Sigmoid colon (tissue), 7 donors: ENCODE measurements at places on chromosomes 4 and X. TPM values are rescaled to one million over a fixed set of nuclear protein-coding genes. Genes with fewer than 3 reads are reported as not detected.

Gene SPANXN3
- not detected for polyA plus RNA-seq

Gene GABRA4
- polyA plus RNA-seq = 0.09 TPM

Gene FMR1NB
- polyA plus RNA-seq = not detected

Gene OTC
- polyA plus RNA-seq = 3.0 TPM

Gene STS
- polyA plus RNA-seq = 2.8 TPM

Gene MAGEA2
- polyA plus RNA-seq = not detected

Gene FAAH2
- polyA plus RNA-seq = 3.6 TPM

Gene SSX1
- polyA plus RNA-seq = not detected

Gene ENAM
- not detected for polyA plus RNA-seq

Gene PUDP
- 24.5 TPM for polyA plus RNA-seq

DNA sequence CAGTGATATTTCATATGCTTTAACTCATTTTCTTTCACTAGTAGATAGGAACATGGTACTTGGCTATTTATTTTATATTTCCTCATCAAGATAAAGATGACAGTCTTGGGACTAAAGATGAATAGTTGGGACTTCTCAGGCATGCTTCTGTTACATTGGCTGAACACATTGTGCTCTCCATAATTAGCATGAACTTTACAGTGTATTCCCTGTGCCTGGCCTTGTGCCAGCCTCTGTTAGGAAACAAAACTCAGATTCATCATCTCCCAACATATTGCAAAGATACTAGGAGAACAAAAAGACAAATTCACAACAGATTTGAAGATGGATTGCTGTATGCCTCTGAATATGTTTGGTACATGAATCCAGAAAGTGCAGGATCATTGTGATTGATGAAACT, 26.4 kb downstream of the GRIA2 start:
- H3K4me3 ChIP-seq = no peak overlapping the region
- H3K27ac ChIP-seq = no peak overlapping the region
- H3K4me1 ChIP-seq = no peaks in the 10 kb centered on the region
- H3K27me3 ChIP-seq = no peaks in the 10 kb centered on the region
- DNase-seq = no peak

- H3K27me3 ChIP-seq = no peaks in the 10 kb centered on the region
- no peaks in the 10 kb centered on the region for H3K4me1 ChIP-seq
- no peak for DNase-seq
- no peaks in the 10 kb centered on the region for H3K36me3 ChIP-seq
Observed at GRCh38 chr4:5500165-5500564, 208.2 kb downstream of the EVC2 start.

DNA sequence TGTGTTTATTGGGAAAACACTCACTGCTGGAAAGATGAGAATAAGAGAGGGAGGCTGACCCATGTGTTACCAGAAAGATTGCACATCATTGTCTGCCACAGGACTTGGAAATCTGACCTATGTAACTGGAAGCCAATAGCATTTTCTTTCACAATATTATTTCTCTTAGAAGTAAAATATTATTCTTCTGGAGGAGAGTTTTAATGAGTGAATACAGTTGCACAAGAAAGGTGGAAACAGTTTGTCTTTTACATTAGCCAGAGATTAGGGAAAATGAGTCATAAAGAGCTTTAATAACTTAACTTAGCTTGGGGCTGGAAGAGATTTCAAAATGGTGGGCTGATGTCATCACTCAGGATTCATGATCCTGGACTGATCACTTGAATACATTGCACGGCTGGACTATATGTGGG, 31.5 kb upstream of the LNX1 start:
- no peak overlapping the region for H3K4me3 ChIP-seq
- no peak for DNase-seq
- no peaks in the 10 kb centered on the region for H3K27me3 ChIP-seq
- no peaks in the 10 kb centered on the region for H3K36me3 ChIP-seq
- H3K4me1 ChIP-seq = no peaks in the 10 kb centered on the region
- H3K27ac ChIP-seq = no peak overlapping the region

DNA sequence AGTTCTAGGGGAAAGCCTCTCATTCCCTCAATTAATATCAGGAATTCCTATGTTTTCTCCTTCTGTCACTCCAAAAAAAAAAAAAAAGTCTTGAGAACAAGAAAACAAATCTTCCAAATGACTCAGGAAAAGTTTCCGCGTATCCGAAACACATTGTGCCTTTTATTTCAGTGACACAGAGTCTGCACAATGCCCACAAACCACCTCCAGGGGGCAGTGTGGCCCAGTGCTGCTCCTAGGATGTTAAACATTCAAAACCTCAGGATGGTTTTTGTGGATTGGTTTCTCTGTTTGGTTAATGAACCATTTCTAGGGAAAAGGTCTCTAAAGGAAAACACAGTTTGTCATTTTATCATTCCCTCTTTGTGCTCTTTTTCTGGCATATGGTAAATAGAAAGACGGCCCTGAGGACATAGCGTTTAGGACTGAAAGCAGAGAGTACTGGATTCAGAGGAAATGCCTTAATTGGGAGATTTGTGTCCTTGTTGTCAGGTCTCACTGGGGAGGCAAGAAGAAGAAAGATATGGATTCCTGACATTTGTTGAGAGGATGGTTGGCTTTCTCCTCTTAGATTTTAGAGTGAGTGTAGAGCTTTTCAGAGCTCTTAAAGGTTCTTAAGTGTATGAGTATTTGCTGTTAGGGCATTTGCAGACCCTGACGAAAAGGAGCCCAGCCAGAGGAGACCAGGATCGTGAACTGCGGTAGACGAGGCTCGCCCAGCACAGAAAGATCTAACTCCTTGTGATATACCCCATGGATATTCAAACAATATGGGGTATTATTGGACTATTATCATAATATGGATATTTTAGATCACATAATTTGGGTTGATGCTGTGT, 65.7 kb upstream of the MAP9 start:
- DNase-seq = peak; percentile 92
- peak overlapping the region; percentile 32 for H3K4me3 ChIP-seq
- H3K27me3 ChIP-seq = no peaks in the 10 kb centered on the region
- H3K4me1 ChIP-seq = no peaks in the 10 kb centered on the region
- peak overlapping the region; percentile 45 for H3K27ac ChIP-seq

DNA sequence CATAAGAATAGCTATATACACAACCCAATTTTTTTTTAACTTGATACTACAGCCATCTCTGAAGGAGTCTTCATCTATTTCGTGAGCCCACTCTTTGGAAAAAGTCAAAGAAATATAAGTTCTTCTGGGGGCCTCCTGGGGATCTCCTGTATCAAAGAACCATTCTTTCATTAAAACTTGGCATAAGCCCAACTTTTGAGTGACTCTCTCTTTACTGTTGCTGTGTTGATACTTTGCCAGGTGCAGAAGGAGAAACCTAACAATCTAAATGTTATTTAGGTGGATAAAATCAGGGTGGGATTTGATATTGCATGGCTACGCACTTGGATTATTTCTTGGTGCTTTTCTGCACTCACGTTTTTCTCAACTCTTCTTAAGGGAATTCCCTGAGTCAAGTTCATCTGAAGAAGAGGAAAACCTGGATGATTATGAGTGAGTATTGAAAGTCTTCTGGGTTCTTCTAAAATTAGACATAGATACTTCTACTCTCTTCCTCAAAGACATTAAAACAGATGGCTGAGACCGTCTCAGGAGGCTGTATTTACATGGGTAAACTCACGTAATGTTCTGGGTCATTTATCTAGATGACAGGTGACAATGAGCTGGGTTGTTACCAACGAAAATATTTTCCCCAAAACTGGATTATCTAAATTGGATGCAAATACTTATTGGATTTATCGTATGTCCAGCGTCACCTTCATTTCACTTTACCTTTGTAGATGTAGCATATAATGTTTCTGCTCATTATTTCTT, 25.2 kb downstream of the BMX start:
- H3K36me3 ChIP-seq = no peaks in the 10 kb centered on the region
- no peaks in the 10 kb centered on the region for H3K4me1 ChIP-seq
- H3K27me3 ChIP-seq = no peaks in the 10 kb centered on the region
- no peak overlapping the region for H3K4me3 ChIP-seq
- no peak overlapping the region for H3K27ac ChIP-seq
- no peak for DNase-seq

DNA sequence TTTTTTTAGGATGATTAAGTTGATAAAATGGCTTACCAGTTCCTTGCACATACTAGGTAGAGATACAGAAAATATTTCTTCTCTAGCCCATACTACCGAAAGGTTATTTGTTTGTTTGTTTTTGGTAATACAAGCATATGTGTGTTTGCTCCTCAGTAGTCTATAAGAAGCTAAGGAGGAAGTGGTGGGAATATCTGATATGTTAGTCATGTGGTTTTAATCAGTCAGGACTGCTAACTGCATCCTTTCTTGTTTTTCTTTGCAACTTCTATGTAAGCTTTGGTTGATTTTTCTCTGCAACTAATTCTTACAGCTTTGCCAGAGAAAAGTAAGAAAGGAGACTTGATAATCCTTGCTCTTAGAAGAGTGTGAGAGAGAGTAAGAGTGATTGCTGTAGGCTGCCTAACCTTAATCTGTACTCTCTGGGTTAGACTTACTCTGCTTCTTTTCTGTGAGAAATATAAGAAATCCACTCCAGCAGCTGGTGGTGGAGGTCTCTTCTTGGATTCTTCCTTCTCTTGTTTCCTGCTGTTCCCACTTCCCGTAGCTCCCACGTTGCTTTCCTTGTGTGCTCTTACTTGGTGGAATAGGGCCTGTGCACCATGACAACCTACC, 28.3 kb downstream of the SEPTIN11 start:
- H3K27ac ChIP-seq = no peak overlapping the region
- no peaks in the 10 kb centered on the region for H3K27me3 ChIP-seq
- no peaks in the 10 kb centered on the region for H3K4me1 ChIP-seq
- H3K4me3 ChIP-seq = no peak overlapping the region

GRCh38 chr4:105198541-105198940, 51.9 kb downstream of the TET2 start:
- no peaks in the 10 kb centered on the region for H3K27me3 ChIP-seq
- H3K4me3 ChIP-seq = no peak overlapping the region
- no peak for DNase-seq
- H3K4me1 ChIP-seq = peaks cover 12% of the 10 kb centered on the region
- H3K36me3 ChIP-seq = no peaks in the 10 kb centered on the region
- H3K27ac ChIP-seq = no peak overlapping the region

DNA sequence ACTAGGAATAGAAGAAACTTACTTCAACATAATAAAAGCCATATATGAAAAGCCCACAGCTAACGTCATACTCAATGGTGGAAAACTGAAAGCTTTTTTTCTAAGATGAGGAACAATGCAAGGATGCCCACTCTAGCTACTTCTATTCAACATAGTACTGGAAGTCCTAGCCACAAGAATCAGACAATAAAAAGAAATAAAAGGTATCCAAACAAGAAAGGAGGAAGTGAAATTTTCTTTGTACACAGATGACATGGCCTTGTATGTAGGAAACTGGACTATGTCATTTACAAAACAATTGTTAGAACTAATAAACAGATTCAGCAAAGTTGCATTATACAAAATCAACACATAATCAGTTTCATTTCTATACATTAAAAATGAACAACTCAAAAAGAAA, 25.5 kb upstream of the NXT2 start:
- H3K27ac ChIP-seq = no peak overlapping the region
- DNase-seq = no peak
- H3K4me3 ChIP-seq = no peak overlapping the region
- H3K4me1 ChIP-seq = no peaks in the 10 kb centered on the region
- H3K36me3 ChIP-seq = no peaks in the 10 kb centered on the region

GRCh38 chr4:128608006-128608405, 201.5 kb upstream of the JADE1 start:
- H3K36me3 ChIP-seq = no peaks in the 10 kb centered on the region
- H3K27me3 ChIP-seq = no peaks in the 10 kb centered on the region
- H3K4me3 ChIP-seq = no peak overlapping the region
- no peak overlapping the region for H3K27ac ChIP-seq

DNA sequence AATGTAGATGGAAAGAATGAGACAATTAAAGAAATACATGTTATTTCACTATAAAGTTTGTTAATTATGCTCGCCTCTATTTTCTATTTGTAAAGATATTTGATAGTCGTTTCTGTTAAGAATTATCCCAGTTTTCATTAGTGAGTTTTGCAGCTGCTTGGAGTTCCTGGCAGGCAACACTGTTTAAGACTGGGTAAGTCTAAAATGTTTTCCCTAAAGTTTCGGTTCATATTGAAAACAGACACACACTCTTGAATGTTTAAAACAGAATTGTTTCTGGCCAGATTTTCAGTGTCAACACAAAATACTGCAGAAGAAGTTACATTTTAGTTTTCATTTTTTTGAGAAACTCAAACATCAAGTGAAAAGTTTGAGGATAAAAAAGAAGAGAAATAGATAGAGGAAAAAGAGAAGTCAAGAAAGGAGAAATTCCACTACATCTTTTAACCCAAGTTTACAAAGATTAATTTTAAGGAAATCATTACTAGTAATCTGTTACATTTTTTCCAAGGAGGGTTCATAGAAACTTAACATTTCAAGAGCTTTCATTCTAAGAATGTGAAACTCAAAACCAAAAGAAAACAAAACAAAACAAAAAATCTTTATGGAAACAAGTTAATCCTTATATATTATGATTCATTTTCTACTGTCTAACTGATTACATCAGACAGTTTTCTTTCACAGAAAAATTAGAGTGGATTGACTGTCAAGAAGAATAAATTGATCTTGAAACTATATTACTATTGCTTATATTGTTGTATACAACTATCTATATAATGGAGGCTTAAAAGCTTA, 305.5 kb downstream of the FAT4 start:
- no peaks in the 10 kb centered on the region for H3K27me3 ChIP-seq
- no peak for DNase-seq
- no peaks in the 10 kb centered on the region for H3K4me1 ChIP-seq
- no peak overlapping the region for H3K27ac ChIP-seq

GRCh38 chrX:71253253-71254091, 468 bp downstream of the ZMYM3 start:
- H3K27ac ChIP-seq = peak overlapping the region; percentile 85
- H3K4me3 ChIP-seq = peak overlapping the region; percentile 53
- H3K36me3 ChIP-seq = peaks cover 16% of the 10 kb centered on the region
- peaks cover 15% of the 10 kb centered on the region for H3K4me1 ChIP-seq
- DNase-seq = no peak
- H3K27me3 ChIP-seq = no peaks in the 10 kb centered on the region

- H3K4me1 ChIP-seq = peaks cover 36% of the 10 kb centered on the region
- H3K27ac ChIP-seq = peak overlapping the region; percentile 27
- no peaks in the 10 kb centered on the region for H3K27me3 ChIP-seq
- H3K4me3 ChIP-seq = no peak overlapping the region
- H3K36me3 ChIP-seq = peaks cover 9% of the 10 kb centered on the region
- DNase-seq = no peak
Observed at GRCh38 chr4:38919494-38919893, 51.9 kb downstream of the FAM114A1 start.

DNA sequence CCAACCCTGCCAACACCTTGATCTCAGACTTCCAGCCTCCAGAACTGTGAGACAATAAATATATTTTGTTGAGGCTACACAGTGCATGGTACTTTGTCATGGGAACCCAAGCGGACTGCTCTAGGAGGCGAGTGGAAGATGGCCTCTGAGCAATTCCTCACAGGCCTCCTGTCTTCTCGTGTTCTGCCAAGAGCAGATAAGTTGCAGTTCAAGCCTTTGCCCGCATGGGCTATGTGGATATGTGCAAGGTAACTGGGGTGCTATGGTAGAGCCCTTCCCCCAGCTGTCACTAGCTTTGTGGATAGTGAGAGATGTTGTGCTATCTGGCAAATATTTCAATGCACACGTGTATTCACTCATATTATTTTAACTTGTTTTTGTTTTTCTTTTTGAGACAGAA, 156.0 kb upstream of the BCOR start:
- no peak overlapping the region for H3K27ac ChIP-seq
- no peaks in the 10 kb centered on the region for H3K36me3 ChIP-seq
- H3K4me3 ChIP-seq = no peak overlapping the region
- H3K27me3 ChIP-seq = no peaks in the 10 kb centered on the region
- H3K4me1 ChIP-seq = no peaks in the 10 kb centered on the region
